ENCODE measurements at places on chromosomes 3 and 15.

- DNase-seq, result no peak
Observed at GRCh38 chr3:189157232-189158007, 14.4 kb upstream of the TPRG1 start.

GRCh38 chr3:99549957-99550603 is 88.3 kb upstream of the COL8A1 start:
- no peak for DNase-seq

- DNase-seq, result no peak
Observed at GRCh38 chr3:194140520-194141414, 4.8 kb downstream of the HES1 start.

GRCh38 chr15:63834500-63835210 is 907 bp upstream of the HERC1 start:
- no peak for DNase-seq

GRCh38 chr3:184676927-184677326 is 34.9 kb downstream of the MAGEF1 start:
- DNase-seq, result no peak

DNA sequence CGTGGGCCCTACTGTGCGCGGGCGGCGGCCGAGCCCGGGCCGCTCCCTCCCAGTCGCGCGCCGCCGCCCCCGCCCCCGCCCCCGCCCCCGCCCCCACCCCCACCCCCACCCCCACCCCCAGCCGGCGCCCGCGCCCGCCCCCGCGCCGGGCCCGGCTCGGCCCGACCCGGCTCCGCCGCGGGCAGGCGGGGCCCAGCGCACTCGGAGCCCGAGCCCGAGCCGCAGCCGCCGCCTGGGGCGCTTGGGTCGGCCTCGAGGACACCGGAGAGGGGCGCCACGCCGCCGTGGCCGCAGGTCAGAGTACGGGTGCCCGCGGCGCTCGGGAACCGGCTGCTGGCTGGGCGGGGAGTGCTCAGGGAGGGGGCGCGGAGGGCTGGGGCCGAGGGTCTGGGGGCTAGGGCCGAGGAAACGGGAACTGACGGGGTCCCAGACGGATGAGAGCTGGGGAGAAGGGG is 1.1 kb upstream of the PPARG start:
- no peak for DNase-seq

GRCh38 chr15:49864251-49864650 is 243.4 kb downstream of the DTWD1 start:
- DNase-seq, result no peak
